ENCODE measurements at places on chromosomes 6 and 20.
A peak's percentile ranks its signal among the peaks of the same experiment; 100 is the strongest.

DNA sequence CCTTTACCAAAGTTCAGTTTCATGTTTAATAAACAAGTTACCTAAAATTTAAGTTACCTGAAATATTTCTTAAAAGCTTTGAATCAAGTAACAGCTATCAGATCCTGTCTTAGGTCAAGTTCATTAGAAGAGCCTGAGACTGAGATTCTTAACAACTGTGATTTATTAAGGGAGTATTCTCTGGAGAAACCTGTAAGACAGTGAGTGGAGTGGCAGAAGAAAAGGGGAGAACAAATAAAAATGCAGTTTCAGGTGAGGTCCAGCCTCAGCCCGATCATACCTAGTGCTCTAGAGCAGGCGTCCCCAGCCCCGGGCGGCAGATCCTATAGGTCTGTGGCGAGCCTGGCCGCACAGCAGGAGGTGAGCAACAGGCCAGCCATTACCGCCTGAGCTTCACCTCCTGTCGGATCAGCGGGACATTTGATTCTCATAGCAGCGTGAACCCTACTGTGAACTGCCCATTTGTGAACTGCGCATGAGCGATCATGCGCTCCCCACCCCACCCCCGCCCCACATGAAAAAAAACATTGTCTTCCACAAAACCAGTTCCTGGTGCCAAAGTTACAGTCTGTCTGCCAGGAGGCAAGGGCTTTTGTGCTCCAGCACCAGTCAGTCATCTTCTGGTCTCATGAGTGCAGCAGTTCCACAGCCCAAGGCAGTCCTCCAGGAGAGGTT is 59.2 kb upstream of the ADGRB3 start:
- peak; percentile 88 for DNase-seq

GRCh38 chr6:69084746-69085335 is 449.8 kb downstream of the ADGRB3 start:
- no peak for DNase-seq

DNA sequence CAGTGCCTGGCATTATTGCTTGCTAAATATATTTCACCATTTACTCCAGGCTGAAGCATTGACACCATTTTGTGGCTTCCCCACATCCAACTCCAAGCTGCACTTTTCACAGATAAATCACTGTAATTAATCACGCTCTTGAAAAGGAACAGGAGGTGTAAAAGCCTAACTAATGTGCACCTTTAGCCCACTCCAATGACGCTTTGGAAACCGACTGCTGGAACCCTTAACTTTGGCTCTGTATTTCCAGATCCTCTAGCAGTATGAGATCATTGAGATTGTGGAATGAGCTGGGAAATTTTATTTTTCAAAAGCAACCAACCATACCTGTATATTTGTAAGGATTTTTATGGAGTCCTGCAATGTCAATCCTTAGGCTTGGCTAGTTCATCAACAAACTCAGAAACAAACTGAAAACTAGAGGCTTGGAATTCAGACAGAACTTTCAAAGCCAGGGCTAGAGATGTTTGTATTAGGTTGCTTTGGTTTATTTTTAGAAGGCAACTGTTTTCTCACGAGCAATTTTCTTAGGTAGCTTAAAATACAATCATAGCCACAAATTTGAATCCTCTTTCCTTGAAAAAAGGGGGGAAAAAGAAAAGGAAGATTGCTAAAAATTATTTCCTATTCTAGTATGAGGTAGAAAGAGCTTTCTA is 52.8 kb upstream of the UTRN start:
- no peak for DNase-seq

DNA sequence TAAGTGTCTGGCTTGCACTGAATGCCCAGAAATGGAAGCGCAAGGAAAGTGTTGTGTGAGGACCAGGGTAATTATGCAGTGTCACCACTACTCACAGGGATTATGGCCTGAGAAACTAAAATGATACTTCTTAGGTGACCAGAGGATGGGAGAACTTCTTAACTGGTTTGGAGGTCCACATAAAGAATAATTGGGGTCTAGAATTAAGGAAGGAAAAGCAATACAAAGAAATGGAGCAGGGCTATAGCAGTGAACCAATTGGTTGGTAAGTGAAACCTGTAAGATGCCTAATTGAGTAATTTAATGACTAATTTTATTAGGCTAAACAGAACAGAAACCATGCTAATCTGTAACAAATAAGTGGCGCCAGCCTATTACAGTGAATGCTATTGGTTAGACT is 5.3 kb downstream of the TSPYL4 start:
- no peak for DNase-seq

GRCh38 chr6:87669051-87669450 is 33.0 kb downstream of the AKIRIN2 start:
- DNase-seq: no peak

DNA sequence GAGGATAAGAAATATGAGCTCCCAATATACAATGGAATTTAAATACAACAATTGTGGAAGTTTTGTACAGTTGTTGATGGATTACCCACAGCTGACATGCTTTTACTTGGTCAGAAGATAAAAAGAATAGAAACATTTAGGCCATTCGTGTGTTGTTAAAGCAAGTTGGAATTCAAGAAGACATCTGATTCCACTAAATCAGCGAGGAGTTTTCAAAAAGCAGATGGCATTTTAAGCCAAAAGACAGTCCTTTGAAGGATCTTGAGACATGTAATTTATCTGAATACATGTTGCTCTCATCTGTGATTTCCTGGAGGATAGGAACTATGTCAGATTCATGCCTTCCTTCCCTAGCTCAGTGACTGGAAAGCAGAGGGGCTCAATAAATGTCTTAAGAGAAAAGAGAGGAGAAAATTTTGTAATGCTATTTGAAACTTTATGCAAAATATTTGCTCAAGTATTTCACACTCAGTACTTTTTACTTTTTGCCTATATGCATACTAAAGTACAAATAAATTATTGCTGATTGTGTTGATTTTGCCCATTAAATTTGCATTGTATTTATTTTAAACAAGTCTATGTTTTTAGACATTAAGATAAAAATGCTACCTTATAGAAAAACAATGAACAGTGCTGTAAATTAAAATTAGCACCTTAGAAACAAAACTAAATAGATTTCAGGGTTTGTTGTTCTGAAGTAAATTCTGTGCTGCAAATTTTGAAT is 733.8 kb upstream of the FLRT3 start:
- DNase-seq: no peak

DNA sequence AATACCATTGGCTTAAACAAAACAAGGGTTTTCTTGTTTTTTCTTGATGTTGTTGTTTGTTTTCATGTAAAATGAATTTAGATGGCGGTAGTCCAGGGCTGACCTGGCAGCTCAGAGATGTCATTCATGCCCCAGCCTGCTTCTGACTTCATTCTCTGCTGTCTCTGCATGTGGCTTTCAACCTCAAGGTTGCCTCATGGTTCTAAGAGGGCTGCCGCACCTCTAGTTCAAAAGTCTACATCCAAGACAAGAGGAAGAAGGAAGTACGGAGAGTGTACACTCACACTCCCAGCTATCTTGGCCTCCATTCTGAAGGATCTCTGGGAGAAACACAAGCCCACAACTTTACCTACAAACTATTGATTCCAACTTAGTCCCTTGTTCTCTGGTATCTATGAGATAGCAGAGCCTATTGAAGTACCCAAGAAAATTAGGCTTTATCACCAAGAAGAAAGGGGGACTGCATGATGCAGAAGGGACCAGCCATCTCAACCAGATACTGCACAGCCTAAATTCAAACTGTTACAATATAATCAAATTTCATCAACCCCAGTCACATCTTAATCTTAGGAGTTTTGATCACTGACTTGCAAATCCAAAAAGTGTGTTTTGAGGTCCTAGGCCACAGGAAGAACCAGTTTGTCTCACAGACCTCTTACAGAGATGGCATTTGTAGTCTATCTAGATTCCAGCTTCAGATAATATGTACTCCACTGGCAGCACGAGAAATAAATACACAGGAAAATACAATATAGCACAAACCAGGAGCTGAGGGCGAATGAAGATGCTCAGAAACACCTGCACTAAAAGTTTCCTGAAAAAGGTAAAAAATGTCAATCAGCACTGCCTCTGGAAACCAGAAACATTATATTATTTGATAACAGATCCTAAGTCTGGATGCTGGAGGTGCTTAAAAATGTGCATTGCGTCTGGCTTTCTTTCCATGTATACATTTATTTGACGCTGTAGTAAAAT is 866 bp upstream of the BTN3A3 start:
- DNase-seq: no peak

GRCh38 chr6:53424300-53424699 is 75.5 kb upstream of the ELOVL5 start:
- DNase-seq: no peak

GRCh38 chr6:105041880-105042279 is 85.0 kb downstream of the LIN28B start:
- no peak for DNase-seq

GRCh38 chr6:70303034-70303525 is at the start of gene COL9A1:
COL9A1 (minus strand) TSS chr6:70303084; CDS start chr6:70302924, 160 bp downstream.
- no peak for DNase-seq

- DNase-seq: no peak
Measured at GRCh38 chr6:38117281-38117680, 297.8 kb downstream of the ZFAND3 start.

- no peak for DNase-seq
Measured at GRCh38 chr20:35618263-35619131, 2.9 kb downstream of the SPAG4 start.

DNA sequence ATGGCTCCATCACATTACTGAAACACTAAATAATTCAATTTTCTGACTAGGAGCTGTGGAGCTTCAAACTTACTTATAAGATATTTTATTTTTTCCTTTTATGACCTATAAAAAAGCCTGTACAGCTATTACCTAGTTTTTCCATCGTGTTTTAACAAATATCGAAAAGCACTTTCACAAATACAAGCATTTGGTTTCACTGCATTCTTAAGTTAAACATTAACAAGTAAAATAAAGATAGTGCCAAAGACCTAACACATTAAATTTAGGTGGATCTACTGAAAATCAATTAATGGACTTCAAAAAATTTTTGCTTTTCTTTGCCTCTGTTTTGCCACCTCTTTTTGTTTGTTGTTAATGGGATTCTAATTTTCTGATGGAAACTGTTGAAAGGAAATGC is 83.3 kb downstream of the EPM2A start:
- no peak for DNase-seq

DNA sequence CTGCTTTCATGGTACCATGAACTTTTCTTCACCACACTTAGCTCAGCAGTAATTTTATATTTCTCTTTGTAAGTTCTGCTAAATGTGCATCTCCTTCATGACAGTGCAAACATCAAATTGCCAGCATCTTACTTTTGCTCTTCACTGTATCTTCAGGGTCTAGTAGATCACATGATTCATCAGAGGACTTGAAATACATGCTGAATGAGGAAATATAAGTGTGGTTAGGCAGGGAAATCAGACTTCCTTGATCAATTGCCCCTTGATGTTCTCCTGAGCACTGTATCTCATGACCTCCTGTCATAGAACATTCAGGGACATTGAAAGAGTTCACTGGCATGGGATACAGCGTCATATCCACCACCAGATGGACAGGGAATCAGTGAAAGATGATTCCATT is 25.3 kb upstream of the POLR1H start:
- DNase-seq: no peak

- DNase-seq: no peak
Measured at GRCh38 chr20:53210931-53211330, 238.8 kb downstream of the TSHZ2 start.

DNA sequence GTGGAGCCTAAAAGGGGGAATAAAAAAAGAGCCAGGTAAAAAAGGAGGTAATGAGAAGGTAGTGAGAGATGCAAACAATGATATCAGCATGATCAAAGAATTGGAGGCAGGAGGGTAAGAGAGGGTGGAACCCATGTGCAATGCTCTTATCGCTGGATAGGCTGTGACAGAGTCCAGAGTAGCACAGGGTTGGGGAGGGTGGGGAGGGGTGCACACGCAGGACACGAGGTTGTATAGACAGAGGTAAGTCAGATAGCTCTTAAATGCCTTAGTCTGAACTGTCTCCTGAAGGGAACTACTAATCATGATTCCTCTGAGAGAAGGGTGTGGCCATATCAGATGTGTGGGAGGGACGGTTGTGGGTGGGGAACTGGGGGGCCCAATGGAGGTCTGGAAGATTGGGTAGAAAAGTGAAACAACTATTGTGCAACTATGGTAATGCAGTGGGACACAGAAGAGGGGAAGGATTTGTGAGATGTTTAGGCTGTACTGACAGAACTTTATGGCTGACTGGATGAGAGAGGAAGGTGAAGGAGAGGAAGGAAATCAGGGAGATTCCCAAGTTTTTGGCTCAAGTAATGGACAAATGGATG is 354.8 kb downstream of the BTBD9 start:
- no peak for DNase-seq

- no peak for DNase-seq
Measured at GRCh38 chr20:40562031-40562430, 127.0 kb downstream of the MAFB start.

DNA sequence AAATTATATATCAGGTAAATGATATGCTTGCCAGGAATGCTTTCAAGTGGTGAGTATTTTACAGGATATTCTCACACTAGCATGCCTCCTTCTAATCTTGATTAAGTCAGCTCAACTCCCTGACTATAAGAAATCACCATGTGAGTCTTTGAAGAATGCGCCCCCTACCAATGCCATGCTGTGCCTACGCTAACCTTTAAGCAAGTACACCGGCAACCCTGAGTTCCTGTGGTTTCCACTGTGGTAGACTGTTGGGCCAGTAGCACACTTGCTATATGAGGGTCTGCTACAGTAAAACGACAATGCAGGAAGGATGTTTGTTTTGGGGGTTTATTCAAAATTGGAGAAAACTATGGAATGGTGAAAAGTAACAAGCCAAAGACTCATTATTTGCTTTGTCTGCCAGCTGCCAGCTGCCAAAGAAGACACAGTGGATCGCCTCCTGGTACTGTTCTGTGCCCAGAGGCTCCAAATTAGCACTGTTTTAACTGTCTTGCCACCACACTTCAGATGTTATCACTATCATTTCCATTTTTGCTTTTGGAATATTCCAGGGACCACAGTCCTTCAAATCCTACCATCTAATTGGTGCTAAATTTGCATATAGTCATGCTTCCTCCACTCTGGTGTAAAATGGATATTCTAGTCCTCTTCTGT is 333.5 kb downstream of the RNGTT start:
- no peak for DNase-seq

GRCh38 chr6:45163952-45164766 is 164.0 kb upstream of the RUNX2 start:
- DNase-seq: no peak

DNA sequence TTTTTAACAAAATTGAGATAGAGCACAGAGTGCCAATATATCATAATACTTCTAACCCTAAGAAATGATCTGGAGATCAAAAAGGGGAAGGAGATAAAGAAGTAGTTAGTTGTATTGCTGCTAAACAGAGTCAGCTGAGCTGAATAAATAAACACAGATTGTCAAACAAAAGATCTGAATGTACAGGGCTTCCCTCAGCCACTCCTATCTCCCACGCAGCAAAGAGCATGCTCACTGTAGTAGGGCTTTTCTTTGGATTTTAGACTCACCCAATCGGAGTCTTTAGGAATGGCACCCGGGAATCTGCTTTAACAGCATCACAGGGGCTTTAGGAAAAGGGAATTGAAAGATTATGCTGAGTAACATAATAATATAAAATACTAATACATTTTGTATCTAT is 222.2 kb upstream of the STXBP5 start:
- no peak for DNase-seq

- no peak for DNase-seq
Measured at GRCh38 chr6:142121342-142121741, 11.4 kb upstream of the GJE1 start.
